Mesothelial cell of epicardium (in vitro differentiated cells): ENCODE measurements at places on chromosomes 4 and X. TPM values are rescaled to one million over a fixed set of nuclear protein-coding genes. Genes with fewer than 3 reads are reported as not detected.

GPC4 gene
- 43.4 to 46.9 TPM (median 44.8 TPM) in 3 replicates for total RNA-seq

IL21 gene
- total RNA-seq, result not detected in 3 replicates

SMS gene
- total RNA-seq, result 172 to 176 TPM (median 174 TPM) in 3 replicates

GRCh38 chr4:120299631-120300030, 233.0 kb upstream of the MAD2L1 start:
- no peak for DNase-seq

DNA sequence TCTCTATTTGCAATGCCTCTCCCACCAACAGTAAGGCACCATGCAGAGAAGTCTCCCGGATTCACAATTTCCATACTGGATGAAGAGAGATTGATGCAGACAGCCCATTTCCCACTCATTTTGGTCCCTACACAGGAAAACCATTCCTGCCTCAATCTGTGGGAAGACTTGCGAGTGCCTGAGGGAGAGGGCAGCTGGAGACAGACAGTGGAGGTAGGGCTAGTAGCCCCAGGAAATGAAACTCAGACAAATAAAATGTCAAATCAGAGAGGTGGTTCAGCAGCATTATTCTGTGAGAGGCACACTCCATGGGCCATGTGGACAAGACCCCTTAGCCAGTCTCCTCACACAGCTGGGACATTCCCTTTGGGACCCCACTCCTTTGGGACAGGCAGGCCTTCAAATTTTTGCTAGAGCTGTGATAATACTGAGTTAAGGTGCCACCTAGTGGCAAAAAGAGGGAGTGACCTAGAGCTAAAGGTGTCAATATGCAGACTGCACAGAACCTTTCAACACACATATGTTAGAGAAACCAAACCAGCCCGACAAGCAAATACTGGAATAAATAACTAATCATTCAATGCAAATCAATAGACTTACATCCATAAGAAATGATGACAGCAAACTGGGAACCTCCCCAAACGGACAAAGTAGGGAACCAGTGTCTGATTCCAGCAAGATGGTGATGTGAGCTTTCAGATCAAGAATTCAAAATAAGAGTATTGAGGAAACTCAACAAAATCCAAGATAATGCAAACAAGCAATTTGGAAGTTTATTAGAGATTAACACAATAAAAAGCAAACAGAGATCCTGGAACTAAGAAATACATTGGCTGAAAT, 1865.3 kb upstream of the AGA start:
- no peak for DNase-seq

GRCh38 chr4:160498211-160498610, 1395.3 kb downstream of the RAPGEF2 start:
- no peak for DNase-seq

DNA sequence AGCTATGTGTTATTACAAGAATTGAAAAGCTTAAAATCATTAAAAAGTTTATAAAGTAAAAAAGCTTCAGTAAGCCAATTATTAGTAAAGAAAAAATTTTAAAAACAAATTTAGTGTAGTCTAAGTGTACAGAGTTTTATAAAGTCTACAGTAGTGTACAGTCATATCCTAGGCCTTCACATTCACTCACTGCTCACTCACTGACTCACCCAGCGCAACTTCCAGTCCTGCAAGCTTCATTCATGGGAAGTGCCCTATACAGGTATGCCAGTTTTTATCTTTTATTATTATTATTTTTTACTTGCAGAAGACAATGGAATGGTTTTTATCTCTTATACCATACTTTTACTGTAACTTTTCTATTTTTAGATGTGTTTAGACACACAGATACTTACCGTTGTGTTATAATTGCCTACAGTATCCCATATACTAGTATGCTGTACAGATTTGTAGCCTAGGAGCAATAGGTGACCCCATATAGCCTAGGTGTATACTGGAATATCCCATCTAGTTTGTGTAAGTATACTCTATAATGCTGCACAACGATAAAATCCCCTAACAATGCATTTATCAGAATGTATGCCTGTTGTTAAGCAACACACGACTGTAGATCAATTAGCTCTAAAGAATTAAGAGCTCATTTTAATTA, 230.7 kb downstream of the DCLK2 start:
- no peak for DNase-seq

GRCh38 chr4:28310926-28311325, 1450.3 kb downstream of the STIM2 start:
- DNase-seq, result no peak

- no peak for DNase-seq
Observed at GRCh38 chr4:148025981-148026380, 294.1 kb downstream of the ARHGAP10 start.

DNA sequence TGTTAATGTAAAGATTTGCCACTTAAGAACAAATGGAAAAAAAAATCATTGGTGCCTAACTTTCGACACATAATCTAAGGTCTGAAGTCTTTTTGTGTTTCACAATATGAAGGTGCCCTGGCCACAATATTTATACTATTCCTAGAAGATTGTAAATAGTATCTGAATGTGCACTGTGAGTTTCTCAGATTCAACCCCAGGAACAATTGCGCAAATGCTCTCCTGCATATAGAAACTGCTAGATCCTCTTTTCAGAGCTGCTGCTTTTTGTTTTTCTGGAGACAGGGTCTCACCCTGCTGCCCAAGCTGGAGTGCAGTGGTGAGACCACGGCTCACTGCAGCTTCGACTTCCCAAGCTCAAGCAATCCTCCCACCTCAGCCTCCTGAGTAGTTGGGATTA, 480.1 kb upstream of the FTHL17 start:
- DNase-seq, result no peak

- no peak for DNase-seq
Observed at GRCh38 chr4:57093845-57094831, 16.0 kb downstream of the IGFBP7 start.

- no peak for DNase-seq
Observed at GRCh38 chr4:129327637-129328036, 231.7 kb downstream of the C4orf33 start.

DNA sequence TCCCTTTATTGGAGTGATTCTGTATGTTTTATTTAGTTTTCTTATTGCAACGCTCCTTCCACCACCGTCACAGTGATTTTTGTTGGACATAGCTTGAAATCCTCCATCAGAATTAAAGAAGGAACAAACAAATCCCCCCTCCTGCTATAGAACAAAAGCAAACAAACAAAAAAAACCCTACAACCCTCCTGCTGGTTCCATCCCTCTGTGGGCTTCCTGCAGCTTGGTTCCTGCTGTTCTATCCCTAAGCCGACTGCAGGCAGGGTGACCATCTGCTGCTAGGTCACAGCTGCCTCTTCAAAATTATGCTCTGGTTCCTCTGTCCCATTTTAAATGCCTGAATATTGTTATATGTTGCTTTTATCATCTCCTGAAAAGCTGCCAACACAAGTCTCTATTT, 116.8 kb upstream of the AGA start:
- no peak for DNase-seq

DNA sequence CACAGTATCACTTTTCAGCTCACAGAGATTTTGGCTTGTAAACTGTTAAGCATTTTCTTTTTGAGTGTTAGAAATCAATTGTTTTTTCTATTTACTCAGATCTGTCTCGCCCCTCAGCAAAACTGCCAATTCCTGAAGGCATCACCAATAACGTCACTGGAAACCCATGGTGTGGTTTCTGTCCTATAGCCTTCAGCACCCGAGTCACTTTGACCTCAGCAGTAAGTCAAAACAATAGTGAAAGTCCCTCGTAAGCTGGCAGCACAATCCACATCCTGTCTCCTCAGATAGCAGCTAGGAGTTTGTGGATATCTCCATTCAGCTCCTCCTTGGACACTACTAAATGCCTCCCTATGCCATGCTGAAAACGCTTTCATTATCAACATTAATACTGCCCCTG, 1787.4 kb upstream of the ADGRL3 start:
- DNase-seq, result no peak

GRCh38 chr4:87975466-87975865, at the start of gene SPP1:
TSS of gene SPP1 (plus strand) at chr4:87975714. CDS start at chr4:87976896, 1,182 bp downstream.
- DNase-seq, result no peak
